H7 (cell line): ENCODE measurements at places on chromosomes 2 and 18. TPM values are rescaled to one million over a fixed set of nuclear protein-coding genes. Genes with fewer than 3 reads are reported as not detected.

The DUSP2 gene
- 2.0 and 3.6 TPM in 2 replicates for total RNA-seq

The SCN3A gene
- not detected in 2 replicates for total RNA-seq

The SALL3 gene
- total RNA-seq, result 60.0 and 96.6 TPM in 2 replicates

The ARHGEF4 gene
- 15.3 and 15.6 TPM in 2 replicates for total RNA-seq

The ACTG2 gene
- total RNA-seq, result 0.97 TPM in 1 of 2 replicates, not detected in the other

The GREB1 gene
- 16.9 and 17.3 TPM in 2 replicates for total RNA-seq

The POTEF gene
- 0.69 and 1.3 TPM in 2 replicates for total RNA-seq

The ALPG gene
- total RNA-seq, result 0.21 and 0.89 TPM in 2 replicates

The PIAS2 gene
- total RNA-seq, result 24.2 and 32.8 TPM in 2 replicates

The IL37 gene
- total RNA-seq, result 0.62 and 1.00 TPM in 2 replicates

The ABHD3 gene
- total RNA-seq, result 5.5 and 6.9 TPM in 2 replicates

The ANO7 gene
- 2.0 and 4.0 TPM in 2 replicates for total RNA-seq

The HOXD13 gene
- 0.07 TPM in 1 of 2 replicates, not detected in the other for total RNA-seq

The TTC39C gene
- 16.2 and 17.4 TPM in 2 replicates for total RNA-seq

The CCT7 gene
- total RNA-seq, result 474 and 529 TPM in 2 replicates

The FOXD4L1 gene
- not detected in 2 replicates for total RNA-seq

The AKAIN1 gene
- total RNA-seq, result not detected in 2 replicates

The WDR54 gene
- 38.0 and 55.5 TPM in 2 replicates for total RNA-seq

The HOXD12 gene
- total RNA-seq, result not detected in 2 replicates

The SLC5A7 gene
- total RNA-seq, result 0.03 TPM in 1 of 2 replicates, not detected in the other

The MRPL19 gene
- total RNA-seq, result 70.3 and 72.2 TPM in 2 replicates

The CHRNG gene
- not detected in 2 replicates for total RNA-seq

The BOLL gene
- 0.24 TPM in 1 of 2 replicates, not detected in the other for total RNA-seq

The EFEMP1 gene
- total RNA-seq, result 9.4 and 12.4 TPM in 2 replicates

The UGT1A9 gene
- total RNA-seq, result not detected in 2 replicates

The SIX2 gene
- total RNA-seq, result 0.07 and 0.80 TPM in 2 replicates

The UGT1A10 gene
- not detected in 2 replicates for total RNA-seq

The FKBP1B gene
- 40.5 and 43.5 TPM in 2 replicates for total RNA-seq

The BOK gene
- total RNA-seq, result 59.5 and 61.6 TPM in 2 replicates

The TUBA4B gene
- total RNA-seq, result 0.28 TPM in 1 of 2 replicates, not detected in the other

The TRIB2 gene
- 70.4 and 77.3 TPM in 2 replicates for total RNA-seq

The MYCN gene
- total RNA-seq, result 48.4 and 49.9 TPM in 2 replicates

The GDF7 gene
- total RNA-seq, result 1.4 TPM in 2 replicates

The STARD6 gene
- not detected in 2 replicates for total RNA-seq

The PLB1 gene
- total RNA-seq, result not detected in 2 replicates

The CREG2 gene
- 0.03 and 0.15 TPM in 2 replicates for total RNA-seq

The BMPR2 gene
- 10.3 and 15.9 TPM in 2 replicates for total RNA-seq

The ITGAV gene
- total RNA-seq, result 28.6 and 30.5 TPM in 2 replicates

The NAT8 gene
- total RNA-seq, result not detected in 2 replicates

The MRPL44 gene
- total RNA-seq, result 80.7 and 88.1 TPM in 2 replicates

The DSC2 gene
- 22.9 and 25.7 TPM in 2 replicates for total RNA-seq

The HRH4 gene
- total RNA-seq, result not detected in 2 replicates

The SGPP2 gene
- total RNA-seq, result not detected in 2 replicates

The SAG gene
- total RNA-seq, result not detected in 2 replicates

The MATN3 gene
- 1.8 and 3.6 TPM in 2 replicates for total RNA-seq

The ELOA2 gene
- not detected in 2 replicates for total RNA-seq

The SLC19A3 gene
- total RNA-seq, result 1.1 and 1.7 TPM in 2 replicates

The HOXD9 gene
- 0.10 TPM in 1 of 2 replicates, not detected in the other for total RNA-seq

The AGAP1 gene
- total RNA-seq, result 12.6 and 17.1 TPM in 2 replicates

The CAPN14 gene
- 0.11 and 0.17 TPM in 2 replicates for total RNA-seq

The CD8B2 gene
- not detected in 2 replicates for total RNA-seq

The ICA1L gene
- 0.55 and 1.2 TPM in 2 replicates for total RNA-seq

The GPR39 gene
- total RNA-seq, result 0.85 and 6.2 TPM in 2 replicates

The VWC2L gene
- total RNA-seq, result 0.33 TPM in 1 of 2 replicates, not detected in the other

The CAVIN2 gene
- total RNA-seq, result 0.03 TPM in 1 of 2 replicates, not detected in the other

The ATP6V1B1 gene
- 0.14 TPM in 1 of 2 replicates, not detected in the other for total RNA-seq

The TOGARAM2 gene
- 0.18 and 0.21 TPM in 2 replicates for total RNA-seq

The FAHD2A gene
- total RNA-seq, result 37.1 and 49.3 TPM in 2 replicates
